GM23248 (cell line): ENCODE measurements at places on chromosomes 13 and 19. TPM values are rescaled to one million over a fixed set of nuclear protein-coding genes. Genes with fewer than 3 reads are reported as not detected.
A peak's percentile ranks its signal among the peaks of the same experiment; 100 is the strongest.

DNA sequence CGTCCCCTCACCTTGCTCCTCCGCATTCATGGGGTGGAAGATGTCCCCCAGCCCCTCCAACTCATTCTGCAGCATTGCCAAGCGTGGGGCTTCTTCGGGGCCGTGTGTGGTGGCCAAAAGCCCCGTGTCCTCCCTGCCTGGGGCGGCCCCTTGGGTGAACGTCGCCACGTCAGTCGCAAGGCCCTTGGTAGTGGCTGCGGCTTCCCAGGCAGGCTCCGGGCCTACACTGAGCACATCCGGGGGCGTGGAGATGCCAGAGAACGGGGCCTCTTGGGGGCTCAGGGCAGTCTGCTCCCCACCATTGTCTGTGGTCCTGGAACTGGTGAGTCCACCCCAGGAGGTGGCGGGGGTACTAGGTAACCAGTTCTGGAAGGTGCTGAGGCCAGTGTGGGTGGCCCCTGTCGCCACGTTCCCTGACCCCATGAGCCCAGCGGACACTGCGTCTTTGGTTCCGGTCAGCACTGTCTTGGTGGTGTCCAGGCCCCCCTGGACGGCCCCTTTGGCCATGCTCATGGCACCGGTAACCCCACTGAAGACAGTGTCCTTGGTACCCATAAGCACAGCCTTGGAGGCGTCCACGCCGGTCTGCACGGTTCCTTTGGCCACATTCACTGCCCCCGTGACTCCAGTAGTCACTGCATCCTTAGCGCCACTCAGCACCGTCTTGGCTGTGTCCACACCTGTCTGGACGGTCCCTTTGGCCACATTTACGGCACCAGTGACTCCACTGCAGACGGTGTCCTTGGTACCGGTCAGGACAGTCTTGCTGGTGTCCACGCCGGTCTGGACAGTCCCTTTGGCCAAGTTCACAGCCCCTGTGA lies 7.6 kb downstream of the PLIN4 start:
- no peak for DNase-seq
- H3K27me3 ChIP-seq = no peaks in the 10 kb centered on the region
- no peak overlapping the region for H3K4me3 ChIP-seq
- H3K27ac ChIP-seq = no peak overlapping the region
- peaks cover 8% of the 10 kb centered on the region; the same call in 1 of the 2 replicates for H3K4me1 ChIP-seq

- no peak overlapping the region for H3K27ac ChIP-seq
- H3K4me3 ChIP-seq = no peak overlapping the region
- no peaks in the 10 kb centered on the region for H3K36me3 ChIP-seq
- no peaks in the 10 kb centered on the region for H3K27me3 ChIP-seq
Observed at GRCh38 chr19:35126624-35126959, 8.3 kb downstream of the LGI4 start.

DNA sequence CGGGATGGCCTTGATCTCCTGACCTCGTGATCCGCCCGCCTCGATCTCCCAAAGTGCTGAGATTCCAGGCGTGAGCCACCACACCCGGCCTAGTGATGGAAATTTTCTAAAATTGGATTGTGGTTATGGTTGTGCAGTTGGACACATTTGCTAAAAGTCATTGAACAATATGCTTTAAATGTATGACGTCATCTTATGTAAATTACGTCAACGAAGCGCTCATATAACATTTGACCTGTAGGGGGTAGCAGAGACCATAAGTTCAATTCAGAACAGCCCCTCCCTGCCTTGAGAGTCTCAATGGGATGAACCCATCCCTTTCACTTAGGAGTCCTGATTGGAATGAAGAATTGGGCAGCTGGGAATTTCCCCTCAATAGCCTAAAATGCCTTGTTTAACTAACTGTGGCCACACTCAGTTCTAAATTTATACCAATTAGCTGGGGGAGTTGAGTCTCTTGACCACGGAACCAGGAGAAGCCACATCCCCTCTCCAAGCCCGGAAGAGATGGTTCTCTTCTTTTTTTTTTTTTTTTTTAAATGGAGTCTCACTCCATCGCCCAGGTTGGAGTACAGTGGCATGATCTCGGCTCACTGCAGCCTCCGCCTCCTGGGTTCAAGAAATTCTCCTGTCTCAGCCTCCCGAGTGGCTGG lies 15.2 kb upstream of the TLE6 start:
- H3K4me1 ChIP-seq = no peaks in the 10 kb centered on the region
- H3K4me3 ChIP-seq = no peak overlapping the region
- no peak overlapping the region for H3K27ac ChIP-seq
- H3K36me3 ChIP-seq = no peaks in the 10 kb centered on the region
- H3K27me3 ChIP-seq = no peaks in the 10 kb centered on the region

DNA sequence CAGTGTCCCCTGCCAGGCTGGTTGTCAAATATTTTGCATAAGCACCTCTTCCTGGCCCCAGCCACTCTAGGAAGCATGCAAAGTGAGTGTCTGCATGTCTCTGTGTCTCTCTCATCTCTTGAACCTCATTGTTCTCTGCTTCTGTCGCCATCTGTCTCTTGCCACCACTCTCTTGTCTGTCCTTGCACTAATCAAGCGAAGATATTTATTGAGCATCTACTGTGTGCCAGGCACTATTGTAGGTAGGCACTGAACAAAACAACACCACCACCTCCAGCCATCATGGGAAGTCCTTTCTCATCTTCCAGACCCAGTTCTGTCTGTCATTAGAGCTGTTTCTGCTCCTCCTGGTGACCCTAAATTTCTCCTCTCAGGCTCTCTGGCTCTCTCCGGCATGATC lies 52.0 kb upstream of the SHKBP1 start:
- H3K36me3 ChIP-seq = no peaks in the 10 kb centered on the region
- DNase-seq = no peak
- no peaks in the 10 kb centered on the region for H3K4me1 ChIP-seq
- H3K27me3 ChIP-seq = no peaks in the 10 kb centered on the region; the same call in 1 of the 2 replicates
- no peak overlapping the region for H3K27ac ChIP-seq
- no peak overlapping the region for H3K4me3 ChIP-seq

DNA sequence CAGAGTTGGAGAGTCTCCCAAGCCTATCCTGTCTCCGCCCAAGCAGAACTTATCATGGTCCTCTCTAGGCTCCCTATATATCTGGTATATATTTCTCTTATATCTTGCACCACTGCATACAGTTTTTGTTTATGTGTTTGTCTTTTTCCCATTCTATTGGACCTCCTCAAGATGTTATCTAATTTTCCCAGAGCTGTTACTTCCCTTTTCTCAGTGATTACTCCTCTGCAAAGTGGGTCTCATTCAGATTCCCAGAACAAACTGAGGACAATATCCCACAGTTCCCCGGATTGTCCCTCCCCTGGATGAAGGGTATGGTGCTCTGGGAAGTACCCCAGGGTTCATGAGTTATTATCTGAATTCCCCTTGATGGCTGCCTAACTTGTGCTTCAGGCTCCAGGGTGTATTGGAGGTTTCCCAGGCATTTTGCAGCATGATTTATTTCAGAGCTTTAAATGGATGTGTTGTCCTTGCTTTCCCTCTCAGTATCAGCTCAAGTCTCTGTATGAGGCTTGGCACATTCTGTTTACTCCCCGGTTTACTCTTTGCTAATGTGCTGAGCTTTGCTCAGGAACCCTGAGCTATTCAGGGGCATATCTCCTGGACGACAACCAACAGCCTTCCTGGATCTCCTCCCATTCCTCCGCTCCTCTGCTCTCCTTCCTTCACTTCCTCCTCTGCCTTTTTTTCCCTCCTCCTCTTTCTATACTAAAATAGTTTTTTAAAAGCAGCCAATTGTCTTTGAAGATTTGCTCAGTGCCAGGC lies 329.3 kb downstream of the SPRY2 start:
- H3K4me3 ChIP-seq = no peak overlapping the region
- 0 out of 2 replicates have a peak, but pooled peaks cover 5% of the 10 kb centered on the region for H3K4me1 ChIP-seq
- no peaks in the 10 kb centered on the region for H3K27me3 ChIP-seq
- H3K36me3 ChIP-seq = no peaks in the 10 kb centered on the region
- no peak for DNase-seq

DNA sequence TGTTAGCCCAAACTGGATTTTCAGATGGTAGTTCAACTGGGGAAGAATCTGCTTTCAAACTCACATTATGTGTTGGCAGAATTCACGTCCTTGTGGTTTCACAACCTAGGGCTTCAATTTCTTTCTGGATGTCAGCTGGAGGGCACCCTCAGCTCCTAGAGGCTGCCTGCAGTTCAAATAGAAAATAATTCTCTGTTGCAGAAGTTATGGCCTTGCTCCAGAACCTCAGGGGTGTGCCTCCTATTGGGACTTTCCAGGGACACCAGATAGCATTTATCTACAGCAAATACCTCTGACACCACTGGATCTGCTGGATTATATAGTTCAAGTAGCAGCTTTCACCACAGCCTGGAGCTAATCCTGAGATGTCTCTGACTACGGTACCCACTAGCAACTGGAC lies 11.8 kb upstream of the RB1 start:
- no peaks in the 10 kb centered on the region for H3K4me1 ChIP-seq
- no peak overlapping the region for H3K27ac ChIP-seq

- H3K4me1 ChIP-seq = peaks cover 5% of the 10 kb centered on the region; the same call in 1 of the 2 replicates
- H3K27me3 ChIP-seq = no peaks in the 10 kb centered on the region
- peak; percentile 10 for DNase-seq
Observed at GRCh38 chr13:28173793-28174192, 35.4 kb downstream of the PAN3 start.

LILRB3 gene
- polyA plus RNA-seq = 0.13 and 0.53 TPM in 2 replicates
